ENCODE measurements at places on chromosomes 1 and 21.

DNA sequence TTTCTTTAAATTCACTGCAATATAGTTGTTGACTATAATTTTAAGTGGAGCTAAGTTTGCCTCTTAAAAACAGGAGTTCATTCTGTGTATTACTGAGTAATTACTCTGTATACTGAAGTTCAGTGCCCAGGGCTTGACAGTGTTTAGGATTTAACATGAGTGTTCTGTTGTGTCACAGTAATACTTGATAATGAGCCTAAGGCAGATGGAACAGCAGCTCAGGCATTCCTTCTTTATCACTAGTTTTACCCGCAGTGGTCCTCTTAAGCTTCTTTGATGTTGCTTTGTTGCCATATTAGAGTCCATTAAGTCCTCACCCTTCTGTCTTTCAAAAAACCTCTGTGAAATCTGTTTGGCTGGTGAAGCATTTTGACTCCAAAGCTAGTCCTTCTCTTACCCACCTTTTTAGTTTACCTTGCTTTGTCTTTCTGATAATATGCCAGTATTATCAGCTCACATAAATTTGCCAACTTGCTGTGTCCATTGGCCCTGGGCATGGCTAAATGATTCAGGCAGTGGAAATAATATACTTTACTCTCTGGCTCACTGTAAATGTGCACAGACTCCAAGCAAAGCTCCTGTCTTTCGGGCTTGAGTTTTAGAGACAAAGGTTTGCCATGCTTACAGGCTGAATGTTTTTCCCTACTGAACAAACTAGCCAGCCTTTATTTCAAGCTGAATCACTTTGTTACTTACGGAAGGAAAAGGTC is 17.7 kb downstream of the HIPK1 start:
- no peak for DNase-seq

- DNase-seq = no peak
Observed at GRCh38 chr1:70477090-70477489, 66.0 kb downstream of the CTH start.

- no peak for DNase-seq
Observed at GRCh38 chr1:51669816-51670215, 52.9 kb downstream of the OSBPL9 start.

DNA sequence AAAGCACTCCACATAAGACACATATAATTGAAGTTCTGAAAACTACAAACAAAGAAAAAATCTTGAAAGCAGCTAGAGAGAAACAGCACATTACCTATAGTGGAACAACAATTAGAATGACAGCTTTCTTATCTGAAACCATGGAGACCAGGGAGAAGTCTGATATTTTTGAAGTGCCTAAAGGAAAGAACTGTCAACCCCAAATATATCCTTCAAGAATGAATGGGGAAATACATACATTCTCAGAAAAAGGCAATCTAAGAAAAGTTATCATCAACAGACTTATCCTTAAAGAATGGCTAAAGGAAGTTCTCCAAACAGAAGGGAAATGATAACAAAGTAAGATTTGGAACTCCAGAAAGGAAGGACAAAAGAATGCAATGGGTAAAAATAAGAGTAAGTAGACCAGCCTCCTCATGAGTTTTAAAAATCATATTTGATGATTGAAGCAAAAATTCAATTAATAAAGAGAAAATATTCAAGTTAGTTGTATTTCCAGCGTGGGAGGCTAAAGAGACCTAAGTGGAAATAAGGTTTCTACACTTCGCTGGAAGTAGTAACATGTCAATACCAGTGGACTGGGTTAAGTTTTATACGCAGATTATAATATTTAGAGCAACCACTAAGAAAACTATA is 170.8 kb upstream of the SAMSN1 start:
- DNase-seq = no peak

- no peak for DNase-seq
Observed at GRCh38 chr1:202104073-202104472, 18.6 kb upstream of the GPR37L1 start.

- no peak for DNase-seq
Observed at GRCh38 chr1:40982721-40983120, 3.2 kb downstream of the CTPS1 start.

GRCh38 chr1:240093120-240093961 is 1.7 kb downstream of the FMN2 start:
- DNase-seq = no peak

DNA sequence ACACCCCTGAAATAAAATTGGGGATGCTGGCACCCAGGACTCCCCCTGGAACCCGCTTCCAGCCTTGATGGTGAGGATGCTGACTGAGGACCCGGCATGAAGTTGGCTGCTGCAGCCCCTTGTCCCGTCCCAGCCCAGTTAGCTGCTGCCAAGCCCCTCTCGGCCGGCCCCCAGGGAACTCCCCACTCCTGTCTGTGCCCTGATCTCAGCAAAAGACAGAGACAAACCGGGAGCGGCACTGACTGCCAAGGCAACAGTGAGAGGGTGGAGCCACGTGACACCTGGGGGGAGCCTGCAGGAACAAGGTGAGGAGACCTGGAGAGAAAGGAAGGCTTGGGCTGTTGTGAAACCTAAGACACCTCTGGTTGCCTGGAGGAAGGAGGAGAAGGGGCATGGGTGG is 24.7 kb downstream of the CASZ1 start:
- no peak for DNase-seq

DNA sequence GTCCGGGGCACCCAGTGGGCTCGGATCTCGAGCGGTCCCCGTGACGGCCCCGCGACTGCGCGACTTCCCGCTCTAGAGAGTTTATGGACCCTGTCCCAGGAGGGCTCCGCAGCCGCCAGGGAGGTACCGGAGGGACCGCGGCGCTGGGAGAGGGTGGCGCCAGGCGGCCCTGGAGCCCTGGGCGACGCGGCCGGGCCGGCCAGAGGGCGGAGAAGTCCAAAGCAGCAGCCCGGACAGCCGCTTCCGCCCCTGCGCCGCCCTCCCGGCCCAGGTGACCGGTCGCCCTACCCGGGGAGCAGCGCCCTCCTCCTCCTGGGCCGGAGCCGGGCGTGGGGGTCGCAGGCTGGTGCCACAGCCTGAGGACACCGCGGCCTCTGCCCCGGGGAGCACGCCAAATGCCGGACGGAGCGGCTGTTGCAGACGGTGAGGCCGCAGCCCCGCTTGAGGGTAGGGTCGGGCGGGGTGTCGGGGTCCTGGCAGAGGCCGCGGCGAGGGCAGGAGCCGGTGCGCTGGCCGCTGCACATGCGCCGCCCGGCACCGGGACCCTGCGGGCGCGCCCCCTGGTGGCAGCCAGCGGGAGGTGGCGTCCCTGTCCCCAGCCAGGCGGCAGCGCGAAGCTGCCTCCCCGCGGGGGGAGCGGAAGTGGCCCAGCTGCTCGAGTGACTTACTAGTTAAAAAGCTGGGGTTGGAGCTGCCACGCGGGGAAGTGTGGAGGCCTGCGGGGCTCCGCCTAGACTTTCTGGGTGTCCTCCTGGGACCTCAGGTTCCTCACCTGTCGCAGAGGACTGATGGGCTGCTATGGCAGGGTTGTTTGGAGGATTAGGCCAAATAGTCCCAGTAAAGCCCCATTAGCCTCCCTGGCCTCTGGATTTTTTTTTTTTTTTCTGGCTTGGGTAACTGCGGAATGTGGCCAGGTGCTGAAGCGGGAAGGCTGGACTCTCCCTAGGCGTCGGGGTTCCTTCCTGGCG is 20.9 kb upstream of the ZNF678 start:
- DNase-seq = peak; percentile 52

GRCh38 chr1:47515164-47515789 is 77.4 kb downstream of the FOXD2 start:
- no peak for DNase-seq

DNA sequence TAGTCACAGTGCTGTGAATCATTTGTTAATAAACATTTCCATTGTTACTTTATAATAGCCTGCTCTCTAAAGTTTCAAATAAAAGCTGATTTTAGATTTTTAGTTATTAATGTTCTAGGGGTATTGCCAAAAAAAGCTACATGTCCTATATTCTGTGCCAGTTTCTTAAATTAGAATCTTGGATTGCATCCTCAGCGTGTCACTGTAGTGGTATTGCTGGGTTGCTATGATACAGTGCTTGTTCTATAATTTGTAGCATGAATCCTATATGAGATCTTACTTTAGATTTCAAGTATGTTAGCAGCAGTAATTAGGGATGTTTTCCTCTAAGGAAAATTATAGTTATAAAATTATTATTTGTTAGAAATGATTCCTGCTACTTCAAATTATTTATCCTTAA is 16.4 kb downstream of the PPP2R5A start:
- DNase-seq = no peak

DNA sequence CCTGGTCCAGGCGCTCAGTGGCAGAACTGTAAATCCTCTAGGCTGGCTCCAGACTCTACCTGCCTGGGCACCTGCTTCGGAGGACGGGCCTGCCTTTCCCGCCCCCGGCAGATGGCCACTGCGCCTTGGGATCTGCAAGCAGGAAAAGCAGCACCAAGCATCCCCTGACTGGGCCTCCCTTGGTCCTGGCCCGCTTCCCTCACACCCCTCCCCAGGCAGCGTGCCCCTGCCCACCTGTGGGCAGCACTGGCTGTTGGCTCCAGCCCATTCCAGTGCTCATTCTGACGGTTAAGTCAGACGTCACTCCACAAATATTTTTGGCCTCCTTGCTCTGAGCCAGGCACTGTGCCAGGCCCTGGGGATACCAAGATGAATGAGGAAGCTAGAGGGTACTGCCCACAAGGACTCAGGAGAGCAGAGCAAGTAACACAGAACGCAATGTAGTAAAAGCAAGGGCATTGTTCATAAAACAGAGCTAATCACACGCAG is 22.0 kb upstream of the BLACAT1 start:
- DNase-seq = no peak

DNA sequence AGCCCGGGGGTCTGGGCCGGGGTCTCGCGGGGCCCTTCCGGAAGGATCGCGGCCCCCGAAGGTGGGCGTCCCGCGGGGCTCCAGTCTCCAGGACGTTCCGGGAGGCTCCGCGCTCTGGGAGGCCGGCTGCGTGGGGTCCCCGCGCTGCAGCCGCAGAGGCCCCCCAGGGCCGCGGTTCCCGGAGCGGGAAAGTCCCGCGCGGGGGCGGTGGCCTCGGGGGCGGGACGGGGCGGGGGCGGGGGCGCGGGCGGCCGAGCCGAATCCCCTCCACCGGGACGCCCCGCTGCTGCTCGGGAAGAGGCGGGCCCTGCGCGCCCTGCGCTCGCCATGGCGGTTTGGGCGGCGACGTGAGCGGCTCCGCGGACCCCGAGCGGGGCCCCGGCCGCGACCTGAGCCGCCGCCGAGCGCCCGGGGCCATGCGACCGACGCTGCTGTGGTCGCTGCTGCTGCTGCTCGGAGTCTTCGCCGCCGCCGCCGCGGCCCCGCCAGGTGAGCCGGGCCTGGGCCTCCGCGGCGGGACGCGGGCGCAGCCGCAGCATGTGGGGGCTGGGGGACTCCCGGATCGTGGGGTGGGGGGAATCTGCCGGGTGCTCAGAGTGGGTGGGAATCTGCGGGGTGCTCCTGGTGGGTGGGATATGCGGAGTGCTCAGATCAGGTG is at the start of gene IFNGR2:
Gene IFNGR2 (plus strand): TSS at position 286 of the 658 bp plus-strand sequence. CDS start 131 bp downstream, at position 417.
- peak; percentile 15 for DNase-seq

- DNase-seq = no peak
Observed at GRCh38 chr1:61279570-61279969, 197.2 kb downstream of the NFIA start.

- DNase-seq = no peak
Observed at GRCh38 chr1:2275796-2276536, 47.8 kb downstream of the SKI start.

- DNase-seq = no peak
Observed at GRCh38 chr1:218068241-218068640, 216.9 kb upstream of the RRP15 start.

- no peak for DNase-seq
Observed at GRCh38 chr1:216887032-216887431, 163.8 kb upstream of the ESRRG start.

DNA sequence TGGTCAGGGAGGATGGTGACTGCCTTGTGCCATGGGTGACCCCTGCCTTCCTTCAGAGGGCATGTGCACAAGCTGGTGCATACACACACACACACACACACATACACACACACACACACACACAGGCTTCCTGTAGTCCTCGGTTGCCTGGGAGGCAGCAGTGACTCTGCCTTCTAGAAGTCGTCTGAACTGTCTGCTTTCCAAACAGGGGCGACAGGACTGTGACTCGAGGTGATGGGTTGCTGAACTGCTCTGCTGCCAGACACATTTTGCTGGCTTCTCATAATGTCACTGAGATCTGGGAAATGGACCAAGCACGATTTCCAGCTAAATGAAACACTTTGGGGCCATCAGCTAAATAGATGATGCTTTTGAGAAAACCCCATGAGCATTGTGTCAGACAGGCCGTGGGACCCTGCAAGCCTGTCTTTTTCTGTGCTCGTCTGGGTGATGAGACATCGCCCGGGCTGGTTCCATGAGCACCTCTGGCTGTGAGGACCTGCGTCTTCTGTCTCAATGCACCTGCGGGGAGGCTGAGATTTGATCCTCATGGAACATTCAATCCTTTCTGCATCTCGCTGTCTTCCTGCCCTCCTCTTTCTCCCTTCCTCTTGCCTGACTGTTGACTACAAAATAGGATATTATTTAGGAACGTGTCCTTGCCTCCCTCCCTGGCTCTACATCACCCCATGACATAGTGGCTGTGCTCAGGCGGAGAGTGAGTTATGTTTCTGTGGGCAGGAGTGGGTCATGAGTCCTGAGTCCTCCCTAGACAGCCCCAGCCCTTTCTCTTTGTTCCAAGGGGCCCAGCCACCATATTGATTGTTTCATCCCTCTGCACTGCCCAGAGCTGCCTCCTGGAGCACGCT is 436.8 kb downstream of the CAMTA1 start:
- no peak for DNase-seq

GRCh38 chr1:31660871-31661455 is 16.3 kb upstream of the PEF1 start:
- DNase-seq = no peak

DNA sequence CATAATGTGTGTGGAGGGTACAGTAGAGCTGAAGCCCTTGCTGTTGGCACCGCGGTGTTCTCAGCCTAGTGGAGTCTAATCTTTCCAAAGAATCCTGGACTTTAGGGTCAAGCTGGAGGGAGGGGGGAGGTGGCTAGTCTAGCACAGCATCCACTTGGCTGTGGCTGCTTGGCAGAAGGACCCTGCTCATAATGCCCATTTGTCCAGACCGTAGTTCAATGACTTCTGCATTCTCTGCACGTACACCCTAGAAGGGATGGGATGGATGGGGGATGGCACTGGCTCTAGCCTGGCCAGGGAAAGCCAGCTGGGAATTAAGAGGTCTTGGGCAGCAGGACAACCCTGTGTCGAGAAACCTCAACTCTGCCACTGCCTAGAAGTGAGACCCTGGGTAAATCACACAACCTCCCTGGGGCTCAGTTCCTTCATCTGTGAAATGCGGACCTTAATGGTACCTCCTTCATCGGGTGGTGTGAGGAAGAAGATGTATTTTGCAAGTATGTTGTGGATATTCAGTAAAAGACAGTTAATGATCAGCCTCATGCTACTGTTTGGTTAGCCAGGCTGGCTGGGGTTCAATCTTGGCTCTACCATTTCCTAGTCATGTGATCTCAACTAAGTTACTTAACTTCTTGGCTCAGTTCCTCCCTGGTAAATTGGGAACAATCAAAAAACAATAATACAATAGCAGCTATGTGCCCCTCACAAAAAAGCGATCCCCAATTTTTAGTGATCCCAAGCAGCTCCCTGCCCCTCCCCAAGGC is 27.2 kb upstream of the CLIC4 start:
- peak; percentile 90 for DNase-seq

- DNase-seq = no peak
Observed at GRCh38 chr1:9321480-9321849, 28.8 kb downstream of the SPSB1 start.

- no peak for DNase-seq
Observed at GRCh38 chr1:7558481-7558880, 212.6 kb upstream of the VAMP3 start.

Data from nucleus accumbens (tissue), 56 donors.